Fibroblast of skin of scalp (primary cell): ENCODE measurements at places on chromosomes 2 and 18.

GRCh38 chr2:170554278-170554955 lies 160.7 kb upstream of the SP5 start:
- peak; percentile 81 for DNase-seq

DNA sequence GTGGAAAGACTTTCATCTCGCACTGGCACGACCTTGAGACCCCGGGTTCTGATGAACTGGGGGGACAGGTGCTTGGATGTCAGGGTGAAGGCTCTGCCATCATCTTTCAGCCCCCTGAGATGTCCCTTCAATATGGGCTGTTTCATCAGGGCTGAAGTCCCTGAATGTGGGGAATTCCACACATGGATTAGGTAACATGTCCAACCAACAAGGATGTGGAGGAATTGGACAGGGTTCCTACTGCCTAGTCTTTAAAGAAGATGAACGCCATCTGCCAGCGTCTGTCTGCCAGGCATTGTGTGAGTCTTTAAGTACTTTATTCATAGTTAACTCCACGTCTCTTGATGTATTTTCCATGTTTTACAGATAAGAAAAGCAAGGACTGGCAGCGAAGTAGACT lies 5.9 kb upstream of the GRHL1 start:
- DNase-seq = no peak

- DNase-seq = no peak
Observed at GRCh38 chr2:159976527-159977160, 85.8 kb downstream of the PLA2R1 start.

GRCh38 chr2:214035921-214036320 lies 374.9 kb upstream of the VWC2L start:
- no peak for DNase-seq

GRCh38 chr2:72238311-72238710 lies 90.6 kb upstream of the CYP26B1 start:
- DNase-seq = peak; percentile 55

- peak; percentile 71 for DNase-seq
Observed at GRCh38 chr2:193963472-193964119, 1693.4 kb upstream of the SLC39A10 start.

DNA sequence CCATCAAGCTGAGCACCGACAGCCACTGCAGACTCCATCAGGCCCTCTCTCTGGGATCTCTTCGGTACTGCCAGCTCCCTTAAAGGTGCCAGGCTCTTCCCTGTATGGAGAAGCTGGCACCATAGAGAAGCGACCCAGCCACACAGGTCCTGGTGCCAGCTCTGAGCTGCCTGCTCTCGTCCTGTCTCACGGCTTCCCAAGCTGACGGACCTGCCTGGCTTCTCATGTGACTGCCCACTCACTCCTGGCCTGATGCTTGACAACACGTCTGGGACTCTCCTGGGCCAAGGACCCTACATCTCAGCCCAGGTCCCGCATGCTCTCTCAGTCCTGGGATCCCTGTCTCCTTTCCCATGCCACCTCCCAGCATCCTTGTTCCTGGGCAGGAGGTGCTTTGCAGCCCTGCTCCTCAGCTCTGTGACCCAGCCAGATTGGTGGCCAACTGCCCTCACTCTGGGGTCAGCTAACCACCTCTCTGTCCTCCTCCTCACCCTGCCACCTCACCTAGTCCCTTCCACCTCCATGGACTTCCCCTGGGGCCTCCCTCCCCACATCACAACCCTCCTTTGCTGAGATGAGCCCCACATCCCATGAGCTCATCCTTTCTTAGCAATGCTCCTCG lies 12.5 kb upstream of the ATOH8 start:
- DNase-seq = no peak

- no peak for DNase-seq
Observed at GRCh38 chr2:239034561-239035341, 186.9 kb downstream of the TWIST2 start.

DNA sequence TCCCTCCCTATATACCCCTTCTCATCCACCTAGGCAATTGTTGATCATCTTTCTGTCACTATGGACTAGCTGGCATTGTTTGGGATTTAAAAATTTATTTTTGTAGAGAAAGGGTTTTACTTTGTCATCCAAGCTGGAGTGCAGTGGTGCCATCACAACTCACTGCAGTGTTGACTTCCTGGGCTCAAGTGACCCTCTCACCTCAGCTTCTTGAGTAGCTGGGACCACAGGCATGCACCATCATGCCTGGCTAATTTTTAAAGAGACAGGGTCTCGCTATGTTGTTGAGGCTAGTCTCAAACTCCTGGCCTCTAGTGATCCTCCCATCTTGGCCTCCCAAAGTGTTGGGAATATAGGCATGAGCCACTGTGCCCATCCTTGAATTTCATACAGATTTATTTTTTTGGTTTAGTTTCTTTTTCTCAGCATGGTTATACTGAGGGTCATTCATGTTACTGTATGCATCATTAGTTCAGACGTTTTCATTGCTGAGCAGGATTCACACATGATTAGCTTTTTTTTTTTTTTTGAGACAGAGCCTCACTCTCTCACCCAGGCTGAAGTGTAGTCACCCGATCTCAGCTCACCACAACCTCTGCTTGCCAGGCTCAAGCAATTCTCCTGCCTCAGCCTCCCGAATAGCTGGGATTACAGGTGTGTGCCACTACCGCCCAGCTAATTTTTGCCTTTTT lies 8.6 kb upstream of the PCARE start:
- DNase-seq = no peak

GRCh38 chr18:79874553-79875530 lies 76.6 kb downstream of the SLC66A2 start:
- no peak for DNase-seq

- peak; percentile 90 for DNase-seq
Observed at GRCh38 chr2:61763605-61764034, 90.2 kb downstream of the FAM161A start.

DNA sequence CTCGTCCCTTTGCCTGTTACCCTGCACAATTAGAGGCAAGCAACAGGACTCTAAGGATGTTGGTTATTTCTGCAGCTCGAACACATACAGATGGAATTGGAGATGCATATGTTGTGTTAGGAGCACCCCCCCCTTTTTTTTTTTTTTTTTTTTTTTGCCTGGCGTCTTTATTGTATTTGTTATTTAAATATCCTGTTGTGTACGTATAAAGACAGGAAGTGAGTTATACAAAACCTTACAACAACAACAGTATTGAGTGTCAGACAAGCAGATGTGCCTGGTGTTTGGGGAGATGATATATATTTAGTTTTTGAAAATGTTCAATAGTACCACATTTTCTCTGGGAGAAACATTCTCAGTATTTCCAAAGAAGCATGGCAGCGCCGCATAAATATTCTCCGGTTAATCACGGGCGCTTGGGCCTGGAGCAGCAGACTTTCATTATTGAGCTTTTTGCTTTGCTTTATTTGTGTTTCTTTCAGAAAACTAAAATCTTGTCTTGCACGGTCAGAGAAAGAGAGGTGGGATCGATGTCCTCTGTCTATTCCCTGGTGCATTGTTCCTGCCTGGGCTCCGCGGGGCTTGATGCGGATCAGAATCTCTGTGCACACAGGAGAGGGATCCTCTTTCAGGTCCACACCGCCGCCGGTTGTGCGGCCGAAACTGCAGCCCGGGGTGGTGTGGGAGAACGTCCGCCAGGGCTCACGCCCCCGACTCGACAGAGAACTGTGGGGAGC lies 23.2 kb upstream of the ZNF516 start:
- DNase-seq = peak; percentile 24

GRCh38 chr2:212547716-212548454 lies 9.3 kb upstream of the ERBB4 start:
- no peak for DNase-seq

DNA sequence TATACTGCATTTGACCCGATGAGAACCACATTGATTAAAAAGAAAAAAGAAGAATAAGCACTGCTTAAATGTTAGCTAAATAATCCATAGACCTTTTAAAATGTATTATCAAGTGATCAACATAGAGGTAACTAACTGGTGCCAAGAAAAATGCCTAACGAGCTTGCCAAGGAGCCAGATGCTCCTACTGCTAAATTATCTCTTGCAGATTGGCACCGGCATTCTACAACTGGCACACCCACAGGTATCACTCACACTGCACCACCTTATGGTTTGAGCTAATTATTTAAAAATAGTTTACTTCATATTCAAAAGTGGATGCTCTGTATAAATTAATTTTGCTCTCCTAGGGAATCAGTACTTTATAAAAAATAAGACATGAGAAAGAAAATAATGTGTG lies 341.6 kb upstream of the CDH7 start:
- no peak for DNase-seq

GRCh38 chr2:73896362-73897239 lies 3.8 kb downstream of the ACTG2 start:
- peak; percentile 91 for DNase-seq

GRCh38 chr2:207137596-207138337 lies 28.0 kb downstream of the KLF7 start:
- no peak for DNase-seq

- peak; percentile 77 for DNase-seq
Observed at GRCh38 chr18:74604774-74605173, 7.1 kb downstream of the ZNF407 start.

- no peak for DNase-seq
Observed at GRCh38 chr2:150484461-150485021, 2.9 kb downstream of the RND3 start.

DNA sequence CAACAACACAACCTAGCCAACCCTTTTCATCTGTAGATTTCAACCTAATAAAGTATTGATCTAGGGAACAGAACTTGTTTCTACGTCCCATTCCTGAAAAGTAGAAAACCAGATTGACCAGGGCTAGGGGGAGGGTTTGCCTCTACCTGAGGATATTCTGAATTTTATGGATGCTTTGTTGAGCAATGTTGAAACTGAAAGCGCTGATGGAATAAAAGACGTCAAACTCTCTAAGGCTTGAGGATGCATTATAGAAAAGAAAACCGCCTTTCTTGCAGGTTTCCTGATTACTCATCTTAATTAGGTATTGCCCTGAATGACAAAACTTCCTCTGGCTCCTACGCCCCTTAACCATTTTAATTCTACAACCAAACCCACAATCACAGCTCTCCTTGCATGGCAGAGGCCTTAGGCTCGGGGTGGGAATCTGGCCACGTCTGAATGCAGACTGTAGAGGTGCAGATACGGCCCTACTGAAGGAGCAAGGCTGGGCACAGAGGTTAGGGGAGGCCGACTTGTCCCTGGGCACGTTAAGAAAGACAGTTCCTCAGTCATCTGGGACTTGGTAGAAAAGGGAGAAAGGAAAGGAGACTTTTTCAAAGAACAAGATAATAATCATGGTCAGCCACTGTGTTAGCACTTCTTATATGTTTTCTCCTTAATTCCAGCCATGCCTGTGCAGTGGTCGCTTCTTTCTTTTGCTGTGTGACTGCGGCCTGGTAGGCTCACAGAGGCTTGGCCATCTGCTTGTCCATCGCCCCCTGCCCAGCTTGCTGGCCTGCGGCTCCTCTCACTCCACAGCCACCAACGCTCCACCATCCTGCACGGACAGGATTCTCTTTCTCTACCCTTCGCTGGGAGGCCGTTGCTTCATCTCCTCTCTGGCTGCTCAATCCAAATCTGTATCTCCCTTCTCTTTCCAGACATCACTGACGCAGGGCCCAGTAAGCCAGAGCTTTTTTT lies 209.5 kb downstream of the VAPA start:
- DNase-seq = no peak

GRCh38 chr18:8685141-8685913 lies 20.0 kb upstream of the MTCL1 start:
- peak; percentile 65 for DNase-seq
